Right atrium auricular region (tissue), 2 donors: ENCODE measurements at places on chromosomes 12 and 14.

GRCh38 chr12:47903927-47904712 is 674 bp downstream of the VDR start:
- DNase-seq: peak; percentile 76

DNA sequence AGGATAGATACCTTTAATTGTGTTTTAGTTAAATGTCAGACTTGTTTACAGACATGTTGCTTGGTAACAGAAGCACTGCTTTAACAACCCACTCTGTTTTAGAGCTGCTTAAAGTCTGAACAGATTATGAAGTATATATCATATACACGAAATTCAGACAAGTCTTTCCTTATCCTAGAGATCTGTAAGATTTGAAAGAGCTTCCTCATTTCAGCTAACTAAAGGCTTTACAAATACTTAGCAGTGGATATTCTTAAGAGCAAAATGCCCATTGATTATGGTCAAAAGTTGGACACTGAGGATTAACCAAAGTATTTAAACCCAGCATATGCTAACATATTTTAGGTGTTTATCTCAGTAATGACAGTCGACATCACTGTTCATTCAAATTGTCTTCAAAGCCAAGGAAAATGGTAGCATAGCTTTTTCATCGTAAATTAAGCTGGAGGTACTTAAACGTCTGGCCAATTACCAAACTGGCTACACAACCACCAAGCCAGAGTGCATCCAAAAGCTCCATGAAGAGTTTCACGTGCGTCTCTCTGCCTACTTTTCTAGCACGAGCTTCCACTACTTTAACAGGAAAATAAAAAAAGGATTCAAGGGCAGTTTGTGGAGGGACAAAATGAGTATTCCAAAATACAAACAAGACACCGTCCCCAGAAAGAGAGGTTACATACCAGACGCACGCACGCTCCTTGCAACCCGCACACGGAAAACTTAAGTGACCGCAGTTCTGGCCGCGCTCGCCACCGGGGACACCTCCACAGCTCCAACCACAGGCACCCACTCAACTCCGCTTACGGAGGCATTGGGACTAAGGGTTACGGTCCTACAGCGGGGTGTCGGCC is 565 bp downstream of the CEP83 start:
- DNase-seq: no peak

DNA sequence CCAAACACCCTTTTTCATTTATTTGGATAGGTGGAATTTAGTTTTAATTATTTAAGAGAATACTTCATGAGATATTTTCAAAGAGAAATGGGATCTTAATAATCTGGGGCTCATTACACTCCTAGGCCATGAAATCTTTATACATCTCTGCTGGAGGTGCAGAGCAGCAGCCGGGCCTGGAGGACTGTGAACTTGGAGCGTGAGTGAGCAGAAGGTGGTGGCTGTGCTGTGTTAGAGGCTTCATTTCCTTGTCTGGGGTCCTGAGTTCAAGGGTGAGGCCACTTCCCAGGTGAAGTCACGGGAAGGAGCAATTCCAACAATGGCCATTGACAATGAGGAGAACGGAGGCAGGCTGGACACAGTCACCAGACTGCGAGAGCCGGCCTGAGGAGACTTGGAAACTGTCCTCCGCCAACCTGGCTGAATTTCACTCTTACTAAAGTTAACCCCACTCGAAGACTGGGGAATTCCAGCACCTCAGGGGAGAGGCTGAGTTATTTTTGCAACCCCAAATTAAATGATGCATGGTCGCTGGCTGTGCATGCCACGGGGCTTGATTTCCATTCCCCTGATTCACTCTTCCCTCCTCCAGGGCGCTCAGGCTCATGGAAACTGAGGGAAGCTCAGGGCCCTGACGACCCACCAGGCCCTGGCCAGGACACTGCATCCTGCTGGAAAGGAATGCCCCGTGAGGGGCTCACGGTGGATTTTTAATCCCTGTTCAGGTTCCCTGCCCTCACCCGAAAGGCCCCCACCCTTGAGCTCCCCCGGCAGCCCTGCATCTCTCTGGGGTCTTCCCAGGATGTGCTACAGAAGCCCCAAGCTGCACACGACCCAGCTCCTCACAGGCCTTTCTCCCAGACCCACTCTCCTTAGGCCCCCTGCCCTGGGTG is 22.6 kb upstream of the TRAF3 start:
- no peak for DNase-seq

GRCh38 chr14:23141706-23142444 is 22.8 kb upstream of the CEBPE start:
- peak; percentile 78 for DNase-seq

DNA sequence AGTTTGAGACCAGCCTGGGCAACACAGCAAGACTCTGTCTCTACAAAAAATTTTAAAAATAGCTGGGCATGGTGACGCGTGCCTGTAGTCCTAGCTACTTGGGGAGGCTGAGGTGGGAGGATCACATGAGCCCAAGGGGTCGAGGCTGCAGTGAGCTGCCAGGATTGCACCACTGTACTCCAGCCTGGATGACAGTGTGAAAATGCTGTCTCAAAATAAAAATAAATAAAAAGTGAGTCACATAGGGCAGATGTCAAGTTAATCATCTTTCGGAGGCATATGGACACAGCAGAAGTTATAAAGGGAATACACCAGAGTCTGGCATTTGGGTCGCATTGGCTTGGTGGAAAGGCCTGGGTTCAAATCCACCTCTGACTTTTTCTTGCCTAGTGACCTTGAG is 92.7 kb downstream of the PHETA1 start:
- no peak for DNase-seq

DNA sequence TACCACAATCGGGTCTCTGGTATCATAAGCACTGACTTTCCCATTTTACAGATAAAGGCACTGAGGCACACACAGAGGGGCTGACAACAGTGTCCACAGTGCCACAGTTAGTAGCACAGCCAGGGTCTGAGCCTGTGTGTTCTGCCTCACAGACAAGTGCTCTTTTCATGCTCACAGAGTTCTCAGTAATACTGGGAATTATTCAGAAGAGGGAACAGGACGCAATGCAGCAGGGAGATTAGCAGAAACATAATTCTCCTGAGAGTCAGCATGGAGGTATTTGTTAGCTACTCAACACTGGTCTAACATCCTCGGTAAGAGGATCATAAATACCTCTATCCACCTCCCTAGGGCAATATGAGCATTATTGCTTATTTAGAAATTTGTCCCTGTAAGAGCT is 219.3 kb upstream of the EEA1 start:
- no peak for DNase-seq

DNA sequence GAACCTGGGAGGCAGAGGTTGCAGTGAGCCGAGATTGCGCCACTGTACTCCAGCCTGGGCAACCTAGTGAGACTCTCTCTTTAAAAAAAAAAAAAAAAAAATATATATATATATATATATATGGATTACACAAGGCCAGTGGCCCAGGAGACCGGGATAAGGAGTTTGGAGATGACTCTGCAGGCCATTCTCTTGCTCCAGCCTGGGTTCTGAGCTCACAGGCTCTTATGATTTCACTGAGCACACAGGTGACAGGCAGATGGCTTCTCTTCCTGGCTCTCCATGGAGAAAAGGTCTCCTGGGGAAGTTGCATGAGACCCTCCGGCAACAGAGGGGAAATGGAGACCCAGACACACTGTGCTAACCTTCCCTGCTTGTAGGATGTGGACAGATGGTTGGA is 98.7 kb upstream of the VASH1 start:
- DNase-seq: no peak

DNA sequence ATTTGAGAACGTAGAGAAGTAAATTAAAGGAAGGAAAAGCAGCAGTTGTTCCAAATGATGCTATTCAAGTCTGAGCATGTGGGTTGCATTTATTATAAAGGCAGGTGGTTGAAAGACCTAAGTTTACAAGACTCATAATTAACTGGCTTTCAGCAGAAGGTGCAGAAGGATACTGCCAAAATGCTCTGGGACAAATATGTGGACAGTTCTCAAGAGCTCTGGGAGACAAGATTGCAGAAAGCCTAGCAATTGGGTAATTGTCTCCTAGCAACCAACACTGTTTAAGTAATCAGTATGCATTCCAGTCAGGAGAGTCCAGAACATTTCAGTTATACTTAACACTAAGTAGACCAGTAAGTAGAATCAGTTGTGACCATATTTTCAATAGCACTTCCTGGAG is 131.5 kb downstream of the GPR135 start:
- no peak for DNase-seq
